ENCODE measurements at places on chromosomes 7 and 10. TPM values are rescaled to one million over a fixed set of nuclear protein-coding genes. Genes with fewer than 3 reads are reported as not detected.

- DNase-seq = no peak
These were observed 89.2 kb downstream of the AOAH start for GRCh38 chr7:36635091-36635490.

Gene CNTNAP2
- total RNA-seq = not detected

- peak; percentile 49 for DNase-seq
These were observed 161.2 kb downstream of the TAX1BP1 start for GRCh38 chr7:27901028-27901760.

GRCh38 chr7:116691664-116692063 is 19.7 kb downstream of the MET start:
- DNase-seq = no peak

Gene SYT15B
- total RNA-seq = 0.05 TPM

DNA sequence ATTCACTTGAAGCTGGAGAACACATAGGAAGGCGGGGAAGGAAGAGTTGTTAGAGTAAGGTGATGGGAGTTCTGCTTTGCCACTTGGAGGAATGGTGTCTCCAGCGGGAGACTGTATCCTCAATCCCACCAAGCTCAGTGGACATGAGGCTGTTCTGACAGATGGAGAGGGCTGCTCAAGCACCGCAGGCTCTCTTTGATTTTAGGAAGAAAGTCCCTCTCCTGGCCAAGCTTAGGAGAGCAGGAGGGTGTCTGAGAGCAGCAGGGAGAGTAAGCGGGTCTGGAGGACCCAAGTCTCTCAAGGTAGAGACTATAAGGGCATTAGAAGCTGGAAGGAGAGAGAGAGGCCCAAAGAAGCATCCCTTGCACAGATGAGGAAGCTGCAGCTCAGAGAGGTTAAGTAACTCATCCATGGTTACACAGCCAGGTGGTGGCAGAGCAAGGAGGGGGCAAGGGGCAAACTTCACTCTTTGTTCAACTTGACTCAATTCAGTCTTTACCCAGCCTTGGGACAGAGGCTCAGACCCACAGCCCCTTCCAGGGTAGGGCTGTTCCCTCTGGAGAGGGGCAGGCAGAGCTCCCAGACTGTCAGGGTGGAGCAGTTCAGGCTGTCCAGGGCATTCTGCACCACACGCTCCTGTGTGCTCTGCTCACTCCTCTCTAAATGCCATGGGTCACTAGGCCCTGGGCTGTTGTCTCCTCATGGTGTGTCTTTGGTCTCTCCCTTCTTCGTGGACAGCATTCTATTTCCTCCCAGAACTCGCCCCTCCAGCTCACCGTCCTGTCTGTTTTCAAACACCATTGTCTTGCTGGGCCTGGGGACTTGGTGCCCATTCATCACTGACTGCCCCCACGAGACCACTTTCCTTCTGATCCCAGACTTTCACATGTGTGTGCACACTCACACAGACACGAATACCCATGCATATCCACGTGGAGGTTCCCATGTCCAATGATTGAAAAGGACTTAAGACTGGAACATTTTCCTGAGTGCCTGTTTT is 8.9 kb downstream of the CHAT start:
- DNase-seq = no peak

DNA sequence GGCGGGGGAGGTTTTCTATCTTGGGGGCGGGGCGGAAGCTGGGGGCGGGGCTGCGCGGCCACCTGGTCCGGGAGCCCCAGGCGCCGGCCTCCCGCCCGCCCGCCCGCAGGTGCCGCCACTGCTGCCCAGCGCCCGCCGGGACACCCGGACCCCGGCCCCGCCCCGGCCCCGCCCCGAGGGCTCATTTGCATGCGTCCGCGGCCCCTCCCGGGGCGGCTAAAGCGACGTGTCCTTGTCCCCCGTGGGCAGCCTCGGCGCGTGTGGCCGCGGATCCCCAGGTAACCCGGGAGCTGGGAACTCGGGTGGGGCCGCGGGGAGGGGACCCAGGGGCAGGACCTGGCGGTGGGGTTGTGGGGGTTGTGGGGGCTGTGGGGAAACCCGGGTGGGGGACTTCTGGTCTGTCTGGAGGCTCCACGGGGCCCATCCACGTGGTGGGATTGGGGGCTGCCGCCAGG is at the start of gene BHLHA15:
TSS of gene BHLHA15 (plus strand) at position 219 of the 455 bp plus-strand sequence. CDS start 871 bp downstream, outside the sequence.
- DNase-seq = peak; percentile 53

Gene RELN
- not detected for total RNA-seq

DNA sequence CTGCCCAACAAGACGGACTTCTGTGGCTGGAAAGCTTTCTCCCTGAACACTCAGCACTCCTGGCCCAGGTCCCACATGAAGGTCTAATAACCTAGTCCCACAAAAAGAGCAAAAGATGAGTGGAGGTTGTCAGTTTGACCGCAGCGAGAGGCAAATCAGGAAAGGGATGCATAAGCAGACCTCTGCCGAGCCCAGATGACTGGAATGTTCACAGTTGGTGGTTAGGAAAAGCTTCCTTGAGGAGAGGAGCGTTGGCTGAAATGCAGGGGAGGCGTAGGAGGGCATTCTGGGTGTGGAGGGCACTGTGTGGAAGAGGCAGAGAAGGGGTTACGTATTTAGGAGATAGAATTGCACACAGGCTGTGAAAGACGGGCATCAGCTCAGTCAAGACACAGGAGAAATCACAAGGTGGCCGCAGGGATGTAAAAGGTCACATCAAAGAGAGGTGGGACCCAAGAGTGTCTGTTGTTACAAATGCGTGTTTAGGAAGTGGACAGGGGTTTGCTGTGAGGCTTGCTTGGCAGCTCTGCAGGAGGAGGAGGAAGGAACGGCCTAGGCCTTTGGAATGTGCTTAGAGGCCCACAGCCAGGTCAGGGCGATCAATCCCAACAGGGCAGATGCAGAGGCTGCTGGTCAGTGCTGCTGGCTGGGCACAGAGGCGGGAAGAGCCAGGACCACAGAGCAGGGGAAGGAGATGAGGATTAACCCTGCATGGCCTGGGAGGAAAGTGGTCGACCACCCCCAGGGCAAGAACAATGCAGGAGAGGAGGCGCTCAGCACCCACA is 133.5 kb downstream of the VIPR2 start:
- DNase-seq = no peak

DNA sequence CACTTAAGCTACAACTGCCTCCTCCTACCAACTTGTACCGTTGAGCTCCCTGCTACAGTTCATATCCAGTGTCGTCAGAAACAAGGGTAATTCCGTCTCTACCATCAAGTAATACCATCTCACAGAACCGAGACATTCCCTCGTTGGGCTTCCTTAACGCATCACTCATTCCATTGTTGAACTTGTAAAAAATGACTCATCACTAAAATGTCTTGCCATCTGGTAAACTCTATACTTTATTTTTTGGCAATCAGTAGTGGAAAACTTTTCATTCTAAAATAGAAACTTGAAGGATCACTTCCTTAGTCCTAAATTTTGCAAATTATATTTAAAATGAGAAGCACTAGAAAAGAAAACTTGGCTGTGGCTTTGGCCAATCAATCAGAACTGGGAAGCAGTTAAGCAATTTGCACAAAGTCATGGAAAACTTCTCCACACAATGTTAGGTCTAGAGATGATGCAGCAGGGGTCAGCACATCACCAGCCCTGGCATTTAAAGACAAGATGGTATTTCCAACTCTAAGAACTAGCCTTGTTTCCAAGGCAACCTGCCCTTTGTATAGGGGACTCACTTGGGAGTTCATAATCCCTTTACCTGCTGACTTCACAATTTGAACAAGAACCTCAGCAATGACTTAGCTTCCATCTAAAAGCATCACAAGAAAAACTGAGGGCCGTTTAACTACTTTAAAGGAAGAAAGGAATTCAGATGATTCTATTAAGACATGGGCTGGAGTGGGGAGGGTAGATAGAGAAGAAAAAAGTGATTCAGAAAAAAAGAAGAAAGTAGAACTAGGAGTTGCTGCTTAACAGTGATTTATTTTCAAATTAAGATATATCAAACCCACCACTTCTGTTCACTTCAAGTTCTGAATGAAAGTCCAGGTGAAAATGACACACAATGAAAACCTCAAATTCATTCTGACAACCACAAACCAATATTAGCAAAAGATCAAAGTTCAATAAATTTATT is 288.1 kb downstream of the PARD3 start:
- DNase-seq = no peak

Gene SPDYE2B
- total RNA-seq = not detected

DNA sequence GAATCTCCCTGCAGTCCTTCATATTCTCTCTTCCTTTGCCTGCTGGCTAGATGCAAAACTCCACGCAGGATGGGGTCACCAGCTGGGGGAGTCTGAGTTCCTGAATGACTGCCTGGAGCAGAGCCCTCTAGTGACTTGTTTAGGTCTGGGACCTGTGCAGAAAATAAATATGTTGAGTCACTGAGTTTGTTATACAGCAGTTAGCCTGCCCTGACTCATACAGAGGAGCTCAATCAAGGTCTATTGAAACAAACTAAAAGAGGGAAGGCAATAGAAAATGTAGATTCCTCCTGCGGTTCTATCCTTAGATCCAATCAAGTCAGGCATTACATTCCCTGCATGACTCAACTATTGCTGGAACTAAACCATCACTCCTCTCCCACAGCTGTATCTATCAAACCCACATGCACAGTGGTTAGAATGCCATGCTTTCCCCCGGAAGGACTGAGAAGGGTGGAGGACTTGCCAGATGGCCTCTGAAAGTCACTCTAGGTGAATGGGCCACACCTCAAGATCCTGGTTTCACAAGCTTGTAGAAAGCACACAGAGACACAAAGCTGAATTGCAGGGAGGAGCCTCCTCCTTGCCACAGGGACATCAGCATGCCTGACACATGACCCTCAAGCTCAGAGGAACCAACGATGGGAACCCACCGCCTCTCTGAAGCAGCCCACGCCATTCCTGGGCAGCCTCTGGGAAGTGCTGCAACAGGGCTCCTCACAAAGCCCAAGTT is 73.9 kb downstream of the SH3PXD2A start:
- peak; percentile 33 for DNase-seq

- no peak for DNase-seq
These were observed 27.6 kb upstream of the LAMB4 start for GRCh38 chr7:108157606-108158335.

Data from activated CD4-positive, alpha-beta T cell treated with anti-CD3 and anti-CD28 coated beads for 36 hours (primary cell).